ENCODE measurements at places on chromosomes 2 and 18. TPM values are rescaled to one million over a fixed set of nuclear protein-coding genes. Genes with fewer than 3 reads are reported as not detected.

SIX3 gene
- total RNA-seq: not detected

ACMSD gene
- total RNA-seq: not detected

CERKL gene
- total RNA-seq: not detected

MYO1B gene
- 16.4 TPM for total RNA-seq

CASP10 gene
- 21.6 TPM for total RNA-seq

SCN9A gene
- 1.8 TPM for total RNA-seq

ANKRD30B gene
- total RNA-seq: not detected

IL1R1 gene
- 94.5 TPM for total RNA-seq

DNA sequence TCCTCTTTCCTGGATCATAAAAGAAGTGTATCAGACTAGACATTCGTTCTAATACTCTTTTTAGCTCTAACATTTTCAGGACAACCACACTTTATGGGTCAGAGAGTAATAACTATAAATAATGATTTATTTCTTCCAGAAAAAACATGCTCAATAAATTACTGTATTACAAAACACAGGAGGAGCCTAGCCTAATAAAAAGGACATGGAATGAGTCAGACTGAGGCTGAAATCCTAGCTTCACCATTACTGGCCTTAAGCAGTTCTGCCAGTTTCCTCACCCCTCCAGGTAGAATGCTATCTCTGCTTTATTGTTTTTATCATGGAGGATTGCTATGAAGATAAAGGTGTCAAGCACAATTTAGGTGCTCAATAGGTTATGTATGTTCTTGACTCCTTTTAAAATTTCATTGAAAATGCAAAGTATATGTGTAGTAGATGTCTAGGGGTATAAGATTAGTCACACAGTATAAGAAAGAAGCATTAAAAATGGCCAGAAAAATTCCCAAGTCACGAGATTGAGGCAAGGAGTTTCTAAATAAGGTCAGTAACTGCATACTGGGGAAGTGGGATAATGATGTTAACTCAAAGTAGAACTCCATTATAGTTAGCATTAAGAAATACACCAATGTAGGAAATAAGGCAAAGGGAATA is 105.5 kb upstream of the NEUROD1 start:
- DNase-seq: no peak

GRCh38 chr18:56390626-56391025 is 247.8 kb downstream of the TXNL1 start:
- no peak for DNase-seq

DNA sequence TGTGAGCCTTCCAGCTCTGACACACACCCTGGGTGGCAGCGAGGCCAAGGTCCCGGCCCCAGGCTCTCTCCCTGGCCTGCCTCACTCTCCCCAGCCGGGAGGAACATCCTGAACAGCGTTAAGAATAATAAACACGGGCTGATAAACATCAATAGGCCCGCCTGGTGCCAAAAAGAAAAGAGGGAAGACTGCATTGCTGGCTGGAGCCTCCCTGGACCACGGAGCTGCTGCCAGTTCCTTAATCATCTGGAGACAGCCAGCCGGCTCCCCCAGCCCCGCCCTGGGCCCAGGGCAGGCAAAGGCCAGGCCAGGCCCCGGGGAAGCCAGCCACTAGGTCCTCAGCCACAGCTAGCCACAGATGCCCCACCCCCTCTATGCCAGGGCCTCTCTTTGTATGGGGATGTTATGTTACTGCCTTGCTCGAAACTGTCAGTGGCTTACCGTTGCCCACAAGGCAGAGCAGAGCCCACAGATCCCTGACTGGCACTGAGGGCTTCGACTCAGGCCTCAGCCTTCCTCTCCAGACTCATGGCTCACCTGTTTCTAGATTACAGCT is 293.7 kb downstream of the DYSF start:
- peak; percentile 26 for DNase-seq

- no peak for DNase-seq
Measured at GRCh38 chr2:3664925-3665324, 6.9 kb downstream of the ALLC start.

DNA sequence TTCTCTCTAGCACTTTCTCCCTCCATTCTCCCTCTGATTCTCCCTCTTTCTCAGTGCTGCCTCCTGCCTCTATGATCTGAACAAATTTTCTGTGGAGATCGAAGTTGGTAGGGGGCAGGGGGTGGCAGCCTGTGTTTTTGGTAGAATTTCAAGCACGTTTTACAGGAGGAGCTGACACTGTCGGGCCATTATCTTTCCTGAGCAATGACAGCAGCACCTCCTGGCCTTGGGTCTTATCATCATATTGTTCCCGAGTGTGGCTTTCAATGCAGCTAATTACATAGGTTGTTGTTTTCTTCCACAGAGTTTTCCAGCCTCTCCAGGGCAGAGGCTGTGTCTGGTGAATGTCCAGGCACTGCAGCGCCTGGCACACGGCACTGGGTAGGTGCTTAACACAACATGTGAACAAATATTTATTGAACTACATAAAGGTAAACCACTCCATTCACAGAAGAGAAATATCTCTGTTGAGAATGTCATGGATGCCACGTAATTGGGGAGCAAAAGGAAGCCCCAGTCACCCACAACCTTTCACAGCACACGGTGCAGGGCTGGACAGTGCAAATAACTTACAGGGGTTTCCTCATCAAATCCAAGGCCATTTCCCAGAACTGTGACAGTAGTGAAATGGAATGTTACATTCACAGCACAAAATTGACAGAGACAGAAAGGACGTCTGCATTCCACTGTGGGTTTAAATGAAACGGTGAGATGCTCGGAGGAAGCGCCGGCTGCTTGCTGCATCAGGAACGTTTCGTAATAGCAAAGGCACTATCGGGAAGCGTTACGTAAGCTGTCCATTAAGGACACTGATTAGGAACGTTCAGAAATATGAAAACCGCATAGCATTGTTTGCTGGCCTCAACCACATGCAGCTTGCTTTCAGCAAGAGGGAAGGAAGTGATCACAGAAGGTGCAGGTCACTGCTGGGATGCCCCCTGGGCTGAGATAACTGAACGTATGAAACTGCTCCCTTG is 6.5 kb upstream of the KCNG2 start:
- no peak for DNase-seq

GRCh38 chr2:216021768-216022565 is 8.6 kb upstream of the MREG start:
- no peak for DNase-seq

DNA sequence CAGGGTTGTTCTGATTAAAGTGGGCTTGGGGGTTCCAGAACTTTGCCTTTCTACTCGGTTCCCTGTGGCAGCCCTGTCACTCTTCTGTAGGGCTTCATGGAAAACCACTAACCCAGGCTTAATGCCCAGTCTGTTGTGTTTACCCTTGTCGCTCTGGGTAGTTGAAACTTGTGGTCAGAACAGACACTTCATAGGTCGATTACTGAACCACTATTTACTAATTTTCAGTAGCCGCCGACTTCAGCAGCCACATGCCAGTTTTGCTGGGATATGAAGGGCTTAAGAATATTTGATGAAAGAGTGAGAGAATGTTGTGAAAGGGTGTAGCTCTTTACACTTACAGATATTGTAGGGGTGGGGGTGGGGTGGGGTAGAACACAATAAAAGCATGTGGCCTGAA is 362.3 kb downstream of the RND3 start:
- DNase-seq: no peak

- DNase-seq: peak; percentile 22
Measured at GRCh38 chr2:216994353-216994854, 134.5 kb upstream of the TNP1 start.

DNA sequence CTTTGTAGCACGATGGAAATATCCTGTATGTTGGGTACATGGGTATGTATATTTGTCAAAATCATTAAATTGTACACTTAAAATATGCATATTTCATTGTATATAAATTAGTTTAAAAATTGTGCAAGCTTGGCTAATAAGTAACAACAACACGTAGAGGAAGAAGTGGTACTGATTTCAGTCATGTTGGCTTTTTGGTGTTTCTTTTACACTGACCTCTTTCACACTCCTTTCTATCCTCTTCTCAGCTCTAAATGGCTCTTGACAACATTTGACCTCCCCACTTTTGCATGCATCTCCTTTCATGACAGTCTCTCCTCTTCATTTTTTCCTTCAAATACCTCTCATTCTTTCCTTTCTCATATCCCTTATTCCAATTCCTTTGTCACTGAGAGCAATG is 801.4 kb upstream of the ZEB2 start:
- DNase-seq: no peak

DNA sequence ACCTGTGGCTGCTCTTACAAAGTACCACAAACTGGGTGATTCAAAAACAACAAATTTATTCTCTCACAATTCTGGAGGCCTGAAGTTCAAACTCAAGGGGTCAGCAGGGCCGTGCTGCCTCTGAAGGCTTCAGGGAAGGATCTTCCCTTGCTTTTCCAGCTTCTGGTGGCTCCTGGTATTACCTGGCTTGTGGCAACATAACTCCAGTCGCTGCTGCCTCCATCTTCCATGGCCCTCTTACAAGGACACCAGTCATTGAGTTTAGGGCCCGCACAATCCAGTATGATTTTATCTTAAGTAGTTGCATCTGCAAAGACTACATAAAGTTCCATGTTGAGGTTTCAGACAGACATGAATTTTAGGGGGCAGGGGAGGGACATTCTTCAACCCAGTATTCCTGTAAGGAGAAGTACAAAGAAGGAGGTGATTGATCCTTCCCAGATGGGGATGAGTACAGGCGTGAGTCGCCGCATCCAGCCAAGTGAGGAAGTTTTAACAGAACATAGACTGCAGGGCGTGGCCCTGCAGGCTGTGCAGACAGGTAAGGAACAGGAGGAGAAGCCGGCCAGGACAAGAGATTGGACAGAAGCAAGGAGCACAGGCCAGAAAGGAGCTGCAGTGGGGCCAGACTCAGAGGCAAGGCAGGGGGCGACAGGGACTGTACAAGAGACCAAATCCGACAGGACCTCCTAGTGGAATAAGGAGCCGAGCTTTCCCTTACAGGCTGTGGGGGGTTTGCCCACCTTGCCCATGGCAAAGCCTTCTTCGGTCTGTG is 44.4 kb upstream of the BZW1 start:
- no peak for DNase-seq

GRCh38 chr2:45839508-45840251 is 188.2 kb downstream of the PRKCE start:
- no peak for DNase-seq

DNA sequence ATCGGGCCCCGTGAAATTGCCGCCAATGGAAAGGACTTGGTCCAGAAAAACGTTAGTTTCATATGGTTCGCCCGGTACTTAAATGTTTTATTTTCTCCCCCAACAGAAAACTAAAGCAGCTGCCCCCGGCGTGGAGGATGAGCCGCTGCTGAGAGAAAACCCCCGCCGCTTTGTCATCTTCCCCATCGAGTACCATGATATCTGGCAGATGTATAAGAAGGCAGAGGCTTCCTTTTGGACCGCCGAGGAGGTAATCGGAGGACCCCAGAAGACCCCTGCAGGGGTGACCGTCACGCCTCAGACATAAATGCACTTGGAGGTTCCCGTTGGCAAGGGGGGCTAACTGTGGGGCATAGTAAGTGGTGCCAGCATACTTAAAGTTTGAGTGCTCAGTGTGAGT is 742 bp downstream of the RRM2 start:
- DNase-seq: no peak

GRCh38 chr2:88067189-88067588 is 436 bp upstream of the SMYD1 start:
- no peak for DNase-seq

- no peak for DNase-seq
Measured at GRCh38 chr18:33987206-33987605, 237.5 kb downstream of the NOL4 start.

DNA sequence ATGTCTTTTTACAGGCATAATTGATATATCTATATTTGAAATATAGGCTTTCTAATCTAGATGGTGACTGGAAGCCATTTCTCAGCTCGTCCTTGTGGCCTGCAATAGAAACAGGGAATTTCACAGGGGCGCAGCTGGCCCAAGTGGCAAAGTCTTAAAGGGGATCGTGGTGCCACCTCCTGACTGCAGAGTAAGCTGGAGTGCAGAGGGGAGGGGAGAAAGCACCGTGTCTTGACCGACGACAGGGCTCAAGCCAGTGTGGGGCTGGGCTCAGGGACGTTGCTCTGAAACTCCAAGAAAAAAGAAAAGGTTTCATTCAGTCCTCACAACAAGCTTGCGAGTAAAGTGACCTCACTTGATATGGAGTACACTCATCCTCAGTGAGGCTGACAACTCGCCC is 255.1 kb downstream of the DCDC2C start:
- no peak for DNase-seq

DNA sequence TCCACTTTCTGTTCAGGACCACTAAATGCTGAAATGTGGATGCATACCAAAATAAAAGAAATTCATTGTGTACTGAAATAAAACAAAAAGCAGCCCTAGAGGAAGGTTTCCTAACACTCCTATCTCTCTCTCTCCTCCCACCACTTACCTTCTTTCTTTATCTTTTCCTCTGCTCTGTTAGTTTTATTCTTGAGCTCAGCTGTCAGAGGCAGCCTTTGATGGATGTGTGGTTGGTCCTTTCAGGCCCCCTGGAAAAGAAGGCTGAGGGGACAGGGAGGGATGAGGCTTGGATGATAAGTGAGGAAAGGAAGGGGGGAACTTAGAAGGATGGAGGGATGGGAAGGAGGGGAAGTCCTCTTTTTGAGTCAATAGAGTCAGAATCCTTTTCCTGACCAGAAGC is 47.6 kb downstream of the DHRS9 start:
- no peak for DNase-seq

GRCh38 chr2:237923481-237924163 is 43.2 kb upstream of the UBE2F start:
- peak; percentile 83 for DNase-seq

DNA sequence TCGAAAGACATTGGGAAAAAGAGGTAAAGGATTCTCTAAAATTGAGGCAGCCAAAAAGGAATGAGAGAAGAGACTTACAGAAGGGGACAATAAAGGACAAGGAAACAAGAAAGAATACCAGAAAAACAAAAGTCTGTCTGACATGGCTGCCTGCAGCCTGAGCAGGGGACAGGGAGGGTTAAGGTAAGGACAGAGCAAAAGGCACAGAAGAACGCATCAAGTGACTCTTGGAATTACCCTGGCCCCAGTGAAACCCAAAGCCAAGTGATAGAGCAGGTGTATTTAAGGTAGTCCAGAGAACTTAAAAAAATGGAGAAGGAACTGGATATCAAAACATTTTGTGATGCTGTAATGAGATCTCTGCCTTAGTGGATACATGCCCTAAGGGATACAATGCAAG is 47.1 kb upstream of the XIRP2 start:
- no peak for DNase-seq

DNA sequence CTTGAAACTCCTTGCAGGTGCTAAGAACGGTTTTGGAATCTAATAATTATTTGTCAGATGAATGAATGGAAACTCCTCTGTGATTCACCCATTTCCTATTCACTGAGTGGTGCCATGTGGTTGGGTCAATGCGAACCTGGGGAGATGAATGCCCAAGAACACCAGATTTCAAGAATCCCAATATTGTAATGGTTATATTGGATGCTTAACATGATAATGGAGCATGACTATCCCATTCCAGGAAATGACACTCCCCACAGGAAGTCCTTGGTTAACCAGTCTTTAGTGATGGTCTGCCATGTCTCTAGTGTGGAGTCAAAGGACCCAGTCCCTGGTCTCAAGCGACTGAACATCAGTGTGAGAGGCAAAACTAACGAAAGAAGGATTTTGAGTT is 67.9 kb upstream of the ST3GAL5 start:
- DNase-seq: no peak

Measured in uterus (tissue), 4 donors.